Fibroblast of lung (primary cell): ENCODE measurements at places on chromosomes 13 and 19. TPM values are rescaled to one million over a fixed set of nuclear protein-coding genes. Genes with fewer than 3 reads are reported as not detected.
A peak's percentile ranks its signal among the peaks of the same experiment; 100 is the strongest.

The RNF225 gene
- total RNA-seq: under 0.01 TPM in 1 of 2 replicates, not detected in the other

- no peak overlapping the region for H3K27ac ChIP-seq
- no peaks in the 10 kb centered on the region for H3K27me3 ChIP-seq
- H3K4me1 ChIP-seq: no peaks in the 10 kb centered on the region
- no peak overlapping the region for H3K4me3 ChIP-seq
Observed at GRCh38 chr13:33096886-33097605, 80.8 kb downstream of the KL start.

DNA sequence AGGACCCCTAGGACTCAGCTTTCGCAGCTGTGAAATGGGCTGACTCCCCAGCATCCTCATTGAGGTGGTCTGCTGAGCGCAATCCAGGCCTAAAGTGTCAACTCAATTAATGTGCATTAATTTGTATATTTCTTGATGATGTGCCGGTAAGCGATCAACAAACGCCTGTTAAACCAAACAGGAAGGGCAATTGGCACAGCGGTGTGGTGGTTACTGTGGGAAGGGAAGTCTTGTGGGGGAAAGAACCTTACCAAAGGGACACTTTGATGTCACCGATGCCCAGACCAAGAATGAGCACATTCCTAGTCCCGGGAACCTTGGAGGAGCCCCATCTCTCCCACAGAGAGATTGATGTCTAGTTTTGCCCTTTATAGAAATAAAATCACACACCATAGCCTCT lies 1.6 kb downstream of the JAK3 start:
- H3K4me3 ChIP-seq: no peak overlapping the region
- peaks cover 2% of the 10 kb centered on the region for H3K4me1 ChIP-seq
- no peaks in the 10 kb centered on the region for H3K36me3 ChIP-seq
- H3K27ac ChIP-seq: no peak overlapping the region
- DNase-seq: no peak

DNA sequence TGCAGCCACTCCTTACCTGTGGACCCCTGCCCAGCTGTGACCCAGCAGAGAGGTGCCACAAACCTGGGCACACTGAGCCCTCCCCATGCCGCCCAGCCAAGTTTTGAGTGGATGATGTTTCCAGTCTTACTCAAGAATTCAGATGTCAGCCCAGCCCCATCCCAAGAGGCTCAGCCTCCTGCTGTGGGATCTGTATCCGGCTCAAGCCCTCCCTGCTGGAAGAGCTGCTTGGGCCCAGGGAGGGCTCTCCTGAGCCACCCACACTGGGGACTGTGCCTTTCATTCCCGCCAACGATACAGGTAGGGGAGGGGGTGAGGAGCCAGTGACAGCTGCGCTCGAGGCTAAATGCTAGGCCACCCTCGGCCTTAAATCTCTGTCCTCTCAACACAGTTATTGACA lies 5.9 kb upstream of the SLC7A9 start:
- no peaks in the 10 kb centered on the region for H3K4me1 ChIP-seq
- no peak overlapping the region for H3K4me3 ChIP-seq
- H3K27ac ChIP-seq: no peak overlapping the region
- no peaks in the 10 kb centered on the region for H3K27me3 ChIP-seq
- DNase-seq: no peak
- H3K36me3 ChIP-seq: no peaks in the 10 kb centered on the region

DNA sequence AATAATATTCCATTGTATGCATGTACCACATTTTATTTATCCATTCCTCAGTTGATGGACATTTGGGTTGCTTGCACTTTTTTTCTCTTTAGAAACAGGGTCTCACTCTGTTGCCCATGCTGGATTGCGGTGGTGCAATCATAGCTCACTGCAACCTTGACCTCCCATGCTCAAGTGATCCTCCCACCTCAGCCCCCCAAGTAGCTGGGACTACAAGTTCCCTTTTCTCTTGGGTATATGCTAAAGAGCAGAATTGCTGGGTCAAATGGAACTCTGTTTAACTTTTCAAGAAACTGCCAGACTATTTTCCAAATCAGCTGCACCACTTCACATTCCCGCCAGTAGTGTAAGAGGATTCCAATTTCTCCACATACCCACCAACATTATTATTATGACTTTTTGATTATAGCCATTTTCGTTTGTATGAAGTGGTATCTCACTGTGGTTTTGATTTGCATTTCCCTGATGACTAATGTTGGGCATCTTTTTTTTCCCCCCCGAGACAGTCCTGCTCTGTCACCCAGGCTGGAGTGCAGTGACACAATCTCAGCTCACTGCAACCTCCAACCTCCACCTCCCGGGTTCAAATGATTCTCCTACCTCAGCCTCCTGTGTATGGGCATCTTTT lies 7.6 kb upstream of the IPO5 start:
- no peaks in the 10 kb centered on the region for H3K27me3 ChIP-seq
- peak; percentile 59 for DNase-seq
- H3K36me3 ChIP-seq: no peaks in the 10 kb centered on the region
- no peak overlapping the region for H3K27ac ChIP-seq
- no peak overlapping the region for H3K4me3 ChIP-seq

DNA sequence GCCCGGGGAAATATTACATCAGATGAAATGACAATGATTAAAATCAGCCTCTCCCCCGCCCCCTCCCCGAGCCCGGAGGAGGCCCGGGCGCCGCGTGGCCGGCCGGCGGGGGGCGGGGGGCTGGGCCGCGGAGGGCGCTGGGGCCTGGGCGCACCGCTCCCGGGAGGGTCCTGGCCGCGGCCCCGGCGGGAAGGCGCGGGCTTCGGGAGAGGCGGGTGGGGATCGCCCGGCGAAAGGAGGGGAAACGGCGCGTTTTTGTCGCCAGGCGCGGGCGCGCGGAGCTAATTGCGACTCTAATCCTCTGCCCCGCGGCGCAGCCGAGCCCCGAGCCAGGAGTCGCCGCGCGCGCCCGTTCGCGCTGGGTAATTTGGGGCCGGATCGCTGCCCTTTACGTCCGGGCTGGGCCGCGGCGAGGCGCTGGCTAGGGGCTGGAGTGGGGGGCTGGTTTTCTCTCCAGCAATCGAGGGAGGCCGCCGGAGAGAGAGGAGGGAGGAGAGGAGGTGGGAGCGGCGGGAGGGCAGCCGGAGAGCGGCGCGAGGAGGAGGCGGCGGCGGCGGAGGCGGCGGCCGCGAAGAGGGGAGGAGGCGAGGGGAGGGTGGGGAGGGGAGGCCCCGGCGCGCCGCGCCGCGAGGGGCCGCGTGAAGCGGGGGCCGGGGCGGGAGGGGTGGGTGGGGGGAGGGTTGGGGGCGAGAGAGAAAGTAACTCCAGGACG lies at the start of gene KCTD15:
KCTD15 (plus strand) TSS at position 707 of the 712 bp plus-strand sequence. CDS start 3,585 bp downstream, outside the sequence.
- H3K27me3 ChIP-seq: no peaks in the 10 kb centered on the region
- H3K4me1 ChIP-seq: peaks cover 3% of the 10 kb centered on the region
- peak; percentile 59 for DNase-seq
- H3K36me3 ChIP-seq: no peaks in the 10 kb centered on the region
- H3K27ac ChIP-seq: peak within 1 kb of the TSS; percentile 53

DNA sequence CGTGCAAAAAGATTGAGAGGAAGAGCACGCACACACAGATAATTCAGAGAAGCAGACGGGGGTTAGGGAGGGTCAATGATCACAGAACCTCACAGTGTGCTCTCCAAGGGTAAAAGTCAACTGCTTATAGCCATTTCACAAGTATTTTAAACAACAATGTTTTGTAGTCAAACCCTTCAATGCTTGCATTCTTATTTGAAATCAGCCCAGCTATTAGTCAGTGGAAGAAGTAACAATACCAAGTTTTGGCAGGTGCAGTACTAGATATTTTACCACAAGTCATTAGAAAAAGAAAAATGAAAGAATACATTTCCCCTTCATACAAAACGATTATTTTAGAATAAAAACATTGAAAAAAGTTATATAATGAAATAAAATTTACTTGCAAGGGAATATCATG lies 2.6 kb downstream of the CSNK1A1L start:
- H3K27ac ChIP-seq: no peak overlapping the region
- H3K27me3 ChIP-seq: no peaks in the 10 kb centered on the region
- no peak overlapping the region for H3K4me3 ChIP-seq
- no peaks in the 10 kb centered on the region for H3K36me3 ChIP-seq
- no peak for DNase-seq
